ENCODE measurements at places on chromosomes 3 and 15. TPM values are rescaled to one million over a fixed set of nuclear protein-coding genes. Genes with fewer than 3 reads are reported as not detected.

The BFSP2 gene
- polyA plus RNA-seq = not detected

The BCL2A1 gene
- 4.9 TPM for polyA plus RNA-seq

The TAGLN3 gene
- 20.2 TPM for polyA plus RNA-seq

The FLNB gene
- polyA plus RNA-seq = 149 TPM

The P2RY12 gene
- polyA plus RNA-seq = 2.3 TPM

The ZBED2 gene
- polyA plus RNA-seq = 1.0 TPM

The CHRD gene
- polyA plus RNA-seq = 3.7 TPM
